CD4-positive, alpha-beta T cell (primary cell): ENCODE measurements at places on chromosomes 16 and 17.
A peak's percentile ranks its signal among the peaks of the same experiment; 100 is the strongest.

GRCh38 chr17:6893382-6894205 is 62.1 kb upstream of the TEKT1 start:
- no peak for DNase-seq

DNA sequence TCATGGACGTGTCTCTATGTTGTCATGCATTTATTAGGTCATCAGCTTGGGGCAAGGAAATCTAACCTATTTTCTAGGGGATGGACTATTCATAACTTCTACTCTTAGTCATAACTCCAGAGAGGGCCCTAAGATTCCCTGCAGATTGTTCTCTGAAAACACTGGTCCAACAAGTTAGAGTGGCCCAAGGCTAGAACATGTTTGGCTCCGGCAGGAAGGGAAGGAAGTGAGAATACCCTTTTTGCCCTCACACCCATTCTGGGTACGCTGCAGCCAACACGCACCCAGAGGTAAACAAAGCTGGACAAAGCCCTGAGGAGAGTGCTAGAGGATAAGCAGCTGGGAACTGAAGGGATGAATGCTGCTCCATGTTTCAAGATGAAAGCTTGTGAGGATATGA is 9.9 kb downstream of the C16orf86 start:
- DNase-seq: no peak

GRCh38 chr16:5330058-5330457 is 232.5 kb upstream of the EEF2KMT start:
- DNase-seq: no peak

DNA sequence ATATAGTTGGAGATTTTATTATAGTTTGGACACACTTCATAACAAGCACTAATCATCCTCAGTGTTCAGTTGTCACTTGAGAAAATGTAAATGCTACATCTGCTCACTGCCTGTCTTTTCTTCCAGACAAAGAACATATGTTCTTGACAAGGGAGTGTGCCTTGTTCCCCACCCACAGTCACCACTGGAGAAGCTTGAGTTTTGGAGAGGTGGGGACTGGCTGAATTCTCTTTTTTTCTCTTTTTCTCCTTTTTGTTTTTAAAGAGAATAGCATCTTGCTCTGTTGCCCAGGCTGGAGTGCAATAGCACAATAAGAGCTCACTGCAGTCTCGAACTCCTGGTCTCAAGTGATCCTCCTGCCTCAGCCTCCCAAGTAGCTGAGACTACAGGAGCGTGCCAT is 15.5 kb downstream of the RPRML start:
- no peak for DNase-seq

- peak; percentile 13 for DNase-seq
These were observed 453.3 kb downstream of the KCNJ2 start for GRCh38 chr17:70622368-70623260.

DNA sequence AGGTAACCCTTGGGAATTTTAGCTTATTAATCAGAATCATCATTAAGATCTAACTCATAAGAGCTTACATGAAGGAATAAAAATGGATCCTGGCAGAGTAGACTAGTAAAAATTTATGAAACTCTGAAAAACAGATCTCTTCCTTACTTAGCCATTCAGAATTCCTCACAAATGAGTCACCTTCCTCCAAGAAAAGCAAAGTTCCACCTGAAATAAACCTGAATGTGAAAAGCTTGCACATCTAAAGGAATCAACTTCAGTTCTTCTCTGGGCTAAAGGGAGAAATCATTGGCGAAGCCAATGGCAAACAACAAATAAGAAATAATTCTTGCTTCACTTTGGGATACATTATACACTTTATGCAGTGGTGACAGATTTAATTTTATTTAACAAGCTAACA is 22.7 kb downstream of the MYO1D start:
- DNase-seq: no peak
